Heart left ventricle (tissue), 16 donors: ENCODE measurements at places on chromosomes 4 and X. TPM values are rescaled to one million over a fixed set of nuclear protein-coding genes. Genes with fewer than 3 reads are reported as not detected.

DNA sequence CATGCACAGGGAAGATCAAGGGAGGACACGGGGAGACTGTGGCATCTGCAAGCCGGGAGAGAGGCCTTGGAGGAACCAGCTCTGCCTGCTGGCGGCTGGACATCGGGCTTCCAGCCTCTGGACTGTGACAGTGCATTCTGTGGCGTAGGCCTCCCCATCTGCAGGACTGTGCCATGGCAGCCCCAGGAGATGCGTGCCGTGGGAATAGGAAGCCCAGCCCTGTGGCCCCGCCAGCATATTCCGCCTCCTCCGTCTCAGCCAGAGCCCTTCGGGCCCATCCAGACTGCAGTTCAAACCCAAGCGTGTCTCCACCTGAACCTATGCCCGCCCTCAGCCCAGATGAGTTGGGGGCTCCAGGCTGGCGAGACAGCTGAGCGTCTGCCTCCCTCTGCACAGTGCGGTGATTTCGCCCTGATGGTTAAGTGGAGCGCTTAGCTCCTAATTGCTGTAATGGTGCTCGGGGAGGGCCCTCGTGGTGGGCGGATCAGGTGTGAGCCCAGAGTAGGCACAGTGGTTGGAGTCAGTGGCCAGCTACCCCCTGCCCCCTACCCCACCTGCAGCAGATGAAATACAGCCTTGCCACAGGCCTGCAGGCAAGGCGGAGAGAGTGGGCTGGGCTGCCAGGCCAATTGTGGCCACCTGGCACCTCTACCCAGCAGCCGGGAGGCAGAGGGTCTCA, 133.9 kb downstream of the HMX1 start:
- no peaks in the 10 kb centered on the region for H3K4me1 ChIP-seq
- no peak overlapping the region for H3K4me3 ChIP-seq
- no peaks in the 10 kb centered on the region for H3K36me3 ChIP-seq
- no peak overlapping the region for H3K27ac ChIP-seq

GRCh38 chr4:61335241-61335763, 135.2 kb downstream of the ADGRL3 start:
- no peaks in the 10 kb centered on the region for H3K4me1 ChIP-seq
- no peaks in the 10 kb centered on the region for H3K36me3 ChIP-seq
- no peaks in the 10 kb centered on the region for H3K27me3 ChIP-seq
- DNase-seq = no peak

Gene GABRE
- 18.2 TPM for total RNA-seq

GRCh38 chrX:136849395-136849794, 31.1 kb downstream of the RBMX start:
- H3K4me1 ChIP-seq = no peaks in the 10 kb centered on the region
- no peak for DNase-seq
- no peak overlapping the region for H3K27ac ChIP-seq
- no peak overlapping the region for H3K4me3 ChIP-seq
- H3K27me3 ChIP-seq = no peaks in the 10 kb centered on the region

DNA sequence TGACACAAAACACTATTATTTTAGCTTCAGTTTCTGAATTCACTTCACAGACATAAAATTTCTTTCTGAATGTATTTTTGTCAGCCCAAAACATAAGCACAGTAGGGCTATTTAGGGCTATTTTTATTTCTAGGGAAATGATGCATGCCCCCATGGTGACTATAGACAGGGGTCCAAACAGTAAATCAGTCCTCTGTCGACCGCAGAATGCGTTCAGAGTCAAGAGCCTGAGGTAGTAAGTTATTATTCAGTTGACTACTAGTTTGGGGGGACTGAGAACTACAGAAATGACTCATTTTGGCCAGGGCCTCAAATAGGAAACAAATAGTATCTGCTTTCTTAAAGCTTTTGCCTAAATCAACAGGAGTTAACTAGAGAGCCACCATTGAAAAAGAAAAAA, 414.4 kb downstream of the AFF2 start:
- no peaks in the 10 kb centered on the region for H3K36me3 ChIP-seq
- no peak overlapping the region for H3K4me3 ChIP-seq
- no peaks in the 10 kb centered on the region for H3K27me3 ChIP-seq
- no peaks in the 10 kb centered on the region for H3K4me1 ChIP-seq
- no peak overlapping the region for H3K27ac ChIP-seq
- no peak for DNase-seq

Gene KLHL4
- total RNA-seq = 0.92 TPM

Gene ARX
- not detected for total RNA-seq

DNA sequence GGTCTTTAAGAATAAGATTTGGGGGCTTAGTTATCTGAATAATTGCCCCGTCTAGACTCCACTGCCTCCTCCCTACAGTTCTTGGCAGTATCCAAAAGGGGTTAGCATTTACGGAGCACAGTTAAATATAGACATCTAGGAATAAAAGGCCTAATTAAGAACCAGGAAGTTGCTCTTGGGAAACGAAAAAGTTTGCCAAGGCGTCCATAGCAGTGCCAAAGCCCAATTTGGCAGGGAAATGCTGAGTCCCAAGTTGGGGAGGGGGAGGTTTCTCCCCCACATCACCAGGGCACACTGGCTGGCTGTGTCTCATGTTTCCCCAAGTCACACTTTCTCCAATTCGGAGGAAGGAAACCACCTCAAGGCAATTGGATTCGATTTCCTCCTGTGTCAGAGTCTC, 338.7 kb downstream of the FBXW7 start:
- peak overlapping the region; percentile 67 for H3K27ac ChIP-seq
- no peaks in the 10 kb centered on the region for H3K27me3 ChIP-seq
- no peaks in the 10 kb centered on the region for H3K36me3 ChIP-seq
- peaks cover 5% of the 10 kb centered on the region for H3K4me1 ChIP-seq
- H3K4me3 ChIP-seq = no peak overlapping the region
- no peak for DNase-seq

Gene HDAC8
- total RNA-seq = 18.5 TPM

- DNase-seq = no peak
- no peaks in the 10 kb centered on the region for H3K27me3 ChIP-seq
- H3K4me1 ChIP-seq = no peaks in the 10 kb centered on the region
- no peaks in the 10 kb centered on the region for H3K36me3 ChIP-seq
Observed at GRCh38 chr4:72948080-72948479, 121.4 kb downstream of the COX18 start.

GRCh38 chrX:111609206-111609605, 71.8 kb upstream of the ALG13 start:
- no peak overlapping the region for H3K4me3 ChIP-seq
- no peaks in the 10 kb centered on the region for H3K4me1 ChIP-seq
- no peak for DNase-seq
- H3K36me3 ChIP-seq = no peaks in the 10 kb centered on the region

GRCh38 chr4:5995901-5996623, 22.2 kb downstream of the C4orf50 start:
- H3K4me1 ChIP-seq = no peaks in the 10 kb centered on the region
- H3K27me3 ChIP-seq = no peaks in the 10 kb centered on the region
- no peaks in the 10 kb centered on the region for H3K36me3 ChIP-seq
- H3K4me3 ChIP-seq = no peak overlapping the region

- H3K4me1 ChIP-seq = no peaks in the 10 kb centered on the region
- no peaks in the 10 kb centered on the region for H3K36me3 ChIP-seq
- H3K27ac ChIP-seq = no peak overlapping the region
- H3K4me3 ChIP-seq = no peak overlapping the region
- no peak for DNase-seq
Observed at GRCh38 chrX:87392369-87392768, 125.2 kb upstream of the KLHL4 start.

Gene PABPC4L
- total RNA-seq = 0.35 TPM

- no peaks in the 10 kb centered on the region for H3K36me3 ChIP-seq
- H3K27ac ChIP-seq = no peak overlapping the region
- no peaks in the 10 kb centered on the region for H3K27me3 ChIP-seq
- no peak overlapping the region for H3K4me3 ChIP-seq
Observed at GRCh38 chr4:108570993-108571569, 49.3 kb upstream of the RPL34 start.

GRCh38 chrX:48613502-48614160, 16.3 kb downstream of the WDR13 start:
- no peak overlapping the region for H3K27ac ChIP-seq
- no peaks in the 10 kb centered on the region for H3K36me3 ChIP-seq
- H3K4me1 ChIP-seq = peaks cover 9% of the 10 kb centered on the region
- no peak for DNase-seq
- H3K4me3 ChIP-seq = no peak overlapping the region

Gene FGFBP2
- 1.6 TPM for total RNA-seq

DNA sequence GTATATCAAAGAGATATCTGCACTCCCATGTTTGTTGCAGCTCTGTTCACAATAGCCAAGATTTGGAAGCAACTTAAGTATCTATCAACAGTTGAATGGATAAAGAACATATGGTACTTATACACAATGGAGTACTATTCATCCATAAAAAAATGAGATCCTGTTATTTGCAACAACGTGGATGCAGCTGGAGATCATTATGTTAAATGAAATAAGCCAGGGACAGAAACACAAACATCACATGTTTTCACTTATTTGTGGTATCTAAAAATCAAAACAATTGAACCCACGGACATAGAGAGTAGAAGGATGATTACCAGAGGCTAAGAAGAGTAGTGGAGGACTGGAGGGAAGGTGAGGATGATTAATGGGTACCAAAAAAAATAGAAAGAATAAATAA, 14.2 kb downstream of the IQCM start:
- H3K27me3 ChIP-seq = no peaks in the 10 kb centered on the region
- no peaks in the 10 kb centered on the region for H3K36me3 ChIP-seq

DNA sequence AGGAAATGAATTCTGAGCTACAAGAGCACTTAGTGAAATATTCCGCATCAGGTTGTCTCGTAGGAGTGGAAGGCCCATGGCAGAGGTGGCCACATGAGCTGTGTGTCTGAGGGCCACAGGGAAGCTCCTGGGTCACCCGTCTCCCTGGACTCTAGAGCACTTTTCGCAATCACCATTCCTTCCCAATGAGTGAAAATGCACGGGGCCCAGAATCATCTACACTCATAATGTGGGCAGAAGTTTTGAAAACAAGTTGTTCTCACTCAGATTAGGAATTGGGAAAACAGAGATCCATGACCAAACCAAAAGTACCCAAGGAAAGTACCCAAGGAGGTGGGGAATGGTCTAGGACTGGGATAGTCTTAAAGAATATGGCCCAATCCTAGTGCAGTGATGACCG, 94.4 kb downstream of the SCD5 start:
- H3K4me1 ChIP-seq = no peaks in the 10 kb centered on the region
- H3K4me3 ChIP-seq = no peak overlapping the region
- no peak for DNase-seq
- H3K36me3 ChIP-seq = no peaks in the 10 kb centered on the region
